ENCODE measurements at places on chromosomes 11 and 22.

- no peak for DNase-seq
These were observed 41.0 kb downstream of the C11orf58 start for GRCh38 chr11:16779436-16779835.

DNA sequence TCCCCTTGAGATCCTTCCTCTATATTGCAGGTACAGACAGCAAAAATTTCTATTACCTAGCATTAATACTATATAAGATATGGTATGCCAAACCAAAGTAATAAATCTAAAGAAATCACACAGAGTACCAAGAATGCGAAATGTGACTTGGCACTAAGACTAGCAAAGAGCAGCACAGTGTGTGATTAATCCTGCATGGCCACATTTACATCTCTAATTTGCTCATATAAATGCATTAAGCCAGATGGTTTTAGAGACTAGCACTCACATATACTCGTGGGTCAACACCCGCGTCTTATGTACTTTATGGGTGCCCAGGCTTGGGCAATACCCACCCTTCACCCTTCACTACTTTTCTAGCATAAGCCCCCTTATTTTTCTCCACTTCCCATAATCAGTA lies 213.2 kb downstream of the TTC28 start:
- no peak for DNase-seq

- DNase-seq = peak; percentile 87
These were observed 15.5 kb upstream of the NNMT start for GRCh38 chr11:114280696-114281095.

DNA sequence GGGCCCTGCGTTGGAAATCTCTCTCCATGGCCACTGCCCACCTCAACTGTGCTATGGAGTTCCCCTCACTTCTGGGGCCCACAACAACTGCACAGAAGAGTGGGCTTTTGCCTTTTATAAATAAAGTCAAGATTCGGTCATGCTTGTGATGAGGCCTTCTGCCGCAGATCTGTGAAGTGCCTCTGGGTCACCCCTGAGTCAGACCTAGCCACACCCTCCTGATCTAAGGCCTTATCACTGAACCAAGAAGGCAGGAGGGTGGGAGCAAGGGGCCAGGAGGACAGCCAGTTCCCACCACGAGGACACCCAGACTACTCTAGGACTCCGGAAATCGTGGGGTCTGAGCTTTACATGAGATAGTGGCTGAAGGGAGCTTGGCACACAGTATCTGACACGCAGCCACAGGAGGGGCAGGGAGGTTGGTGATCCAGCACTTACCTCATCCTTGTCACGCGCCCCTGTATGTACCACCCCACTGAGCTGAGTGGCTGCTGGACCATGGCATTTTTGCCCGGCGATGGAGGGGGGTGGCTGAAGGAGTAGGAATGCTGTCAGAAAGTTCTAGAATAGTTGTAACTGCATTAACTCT lies 115.7 kb downstream of the ABTB2 start:
- no peak for DNase-seq

GRCh38 chr11:69444381-69445130 lies 36.9 kb upstream of the LINC01488 start:
- peak; percentile 78 for DNase-seq

DNA sequence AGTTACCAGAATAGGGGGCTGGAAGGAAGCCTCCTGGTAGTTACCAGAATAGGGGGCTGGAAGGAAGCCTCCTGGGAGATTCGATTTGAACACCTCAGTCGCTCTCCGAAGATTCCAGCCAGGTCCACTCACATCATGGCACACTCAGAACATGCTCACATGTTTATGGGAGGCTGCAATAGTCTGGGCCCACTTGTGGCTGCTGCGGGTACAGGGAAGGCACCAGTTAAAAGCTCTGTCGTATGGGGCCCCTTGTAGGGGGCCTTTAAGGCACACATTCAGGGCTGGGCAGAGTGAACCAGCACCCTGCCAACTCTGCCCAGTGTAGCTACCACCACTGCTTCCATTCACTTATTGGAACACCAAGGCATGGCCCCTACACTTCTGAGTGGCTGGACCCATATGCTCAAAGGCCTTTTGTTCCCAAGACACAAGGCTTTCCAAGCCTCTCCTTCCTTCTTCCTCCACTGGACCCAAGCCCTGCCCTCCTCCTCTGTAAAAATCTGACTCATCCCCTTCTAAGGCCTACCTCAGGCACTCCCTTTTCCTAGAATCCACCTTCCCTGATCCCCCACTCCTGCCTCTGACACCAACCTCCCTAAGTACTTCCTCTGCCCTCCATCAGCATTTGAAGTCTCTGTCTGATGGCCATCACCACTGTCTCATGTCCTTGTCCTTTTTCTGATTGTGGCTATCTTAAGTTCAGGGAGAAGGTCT lies 28.0 kb downstream of the USP35 start:
- no peak for DNase-seq

DNA sequence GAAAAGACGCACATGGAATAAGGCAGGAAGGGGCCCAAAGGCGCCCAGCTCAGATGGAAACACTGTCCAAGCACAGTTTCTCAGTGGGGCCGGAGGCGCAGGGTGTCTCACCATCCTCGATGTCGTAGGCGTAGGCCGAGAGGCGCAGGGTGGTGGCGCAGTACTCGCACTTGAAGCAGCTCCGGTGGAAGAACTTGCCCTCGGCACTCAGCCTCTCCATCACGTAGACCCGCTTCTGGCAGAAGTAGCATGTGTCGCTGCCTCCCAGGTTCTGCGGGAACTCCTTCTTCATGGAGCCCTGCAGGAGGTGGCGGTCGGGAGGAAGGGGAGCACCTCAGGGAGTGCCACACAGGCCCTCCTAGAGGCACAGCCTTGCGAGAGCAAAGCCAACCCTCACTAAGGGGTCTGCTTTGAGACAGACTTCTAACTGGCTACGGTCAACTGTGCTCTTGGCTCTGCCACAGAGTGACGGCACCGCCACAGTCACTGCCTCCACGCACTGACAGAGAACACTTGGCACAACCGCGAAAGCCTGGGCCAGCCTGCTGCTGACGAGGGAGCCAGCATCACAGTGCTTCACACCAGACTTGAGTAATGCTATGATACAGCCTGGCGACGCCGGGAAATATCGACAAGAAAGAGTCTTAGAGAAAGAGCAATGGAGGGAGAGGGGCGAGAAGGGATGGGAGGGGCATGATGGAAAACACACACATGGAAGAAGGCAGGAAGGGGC lies 97.6 kb upstream of the BID start:
- DNase-seq = no peak

DNA sequence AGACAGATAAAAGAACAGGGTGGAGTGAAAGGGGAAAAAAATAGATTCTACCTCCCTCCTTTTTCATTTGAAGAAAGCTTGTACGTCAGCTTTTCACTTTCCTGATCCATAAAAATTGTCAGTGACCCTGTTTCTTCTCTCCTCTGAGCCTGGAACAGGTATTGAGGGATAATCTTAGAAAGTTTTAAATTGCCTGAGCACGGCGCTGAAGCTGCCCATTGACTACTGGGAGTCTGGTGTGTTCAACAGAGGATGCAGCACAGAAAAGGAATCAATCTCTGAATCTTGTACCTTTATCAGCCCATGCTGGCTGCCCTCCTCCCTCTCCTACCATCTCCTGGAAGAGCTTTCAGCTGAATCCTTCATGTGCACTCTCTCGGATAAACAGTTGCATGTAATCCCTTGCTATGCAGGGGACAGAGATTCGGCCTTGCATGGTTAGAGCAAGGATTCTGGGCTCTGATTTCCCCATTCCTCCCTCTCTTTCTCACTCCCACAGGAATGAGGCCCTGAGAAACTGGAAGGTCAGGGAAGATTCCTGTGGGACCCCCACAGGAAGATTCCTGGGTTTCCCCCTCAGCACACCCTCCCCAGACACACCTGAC lies 162.4 kb upstream of the SYN3 start:
- DNase-seq = no peak

GRCh38 chr11:75849894-75850293 lies 34.9 kb downstream of the UVRAG start:
- DNase-seq = no peak

- DNase-seq = no peak
These were observed 15.2 kb upstream of the EHF start for GRCh38 chr11:34605481-34606325.

DNA sequence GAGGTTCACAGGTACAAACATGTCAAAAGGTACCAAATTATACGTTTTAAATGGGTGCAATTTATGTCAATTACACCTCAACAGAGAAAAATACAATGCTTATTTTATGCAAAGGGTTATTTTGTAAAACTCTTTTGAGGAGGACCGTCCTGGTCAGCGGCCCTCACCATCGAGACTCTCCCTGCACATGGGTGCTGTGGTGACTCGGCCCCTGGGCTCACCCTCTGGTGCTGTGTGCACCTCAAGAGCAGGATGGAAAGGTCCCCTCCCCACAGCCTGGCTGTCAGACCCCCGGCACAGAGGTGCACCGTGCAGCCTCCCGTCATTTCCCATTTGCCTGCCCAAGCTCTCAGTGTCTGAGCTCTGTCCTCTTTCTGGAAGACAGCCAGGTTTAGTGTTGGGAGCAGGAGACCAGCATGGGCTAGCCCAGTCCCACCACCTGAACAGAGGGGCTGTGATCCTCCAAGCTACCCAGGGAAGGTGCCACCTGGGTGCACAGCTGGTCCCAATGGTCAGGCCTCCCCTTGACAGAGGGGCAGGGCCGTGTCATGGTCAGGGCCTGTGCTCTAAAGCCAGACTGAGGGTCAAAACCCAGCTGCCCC lies 41.8 kb upstream of the PRODH start:
- no peak for DNase-seq

GRCh38 chr11:6576471-6577373 lies 26.7 kb downstream of the RRP8 start:
- peak; percentile 82 for DNase-seq

GRCh38 chr22:49812838-49813237 lies 14.8 kb downstream of the BRD1 start:
- no peak for DNase-seq

DNA sequence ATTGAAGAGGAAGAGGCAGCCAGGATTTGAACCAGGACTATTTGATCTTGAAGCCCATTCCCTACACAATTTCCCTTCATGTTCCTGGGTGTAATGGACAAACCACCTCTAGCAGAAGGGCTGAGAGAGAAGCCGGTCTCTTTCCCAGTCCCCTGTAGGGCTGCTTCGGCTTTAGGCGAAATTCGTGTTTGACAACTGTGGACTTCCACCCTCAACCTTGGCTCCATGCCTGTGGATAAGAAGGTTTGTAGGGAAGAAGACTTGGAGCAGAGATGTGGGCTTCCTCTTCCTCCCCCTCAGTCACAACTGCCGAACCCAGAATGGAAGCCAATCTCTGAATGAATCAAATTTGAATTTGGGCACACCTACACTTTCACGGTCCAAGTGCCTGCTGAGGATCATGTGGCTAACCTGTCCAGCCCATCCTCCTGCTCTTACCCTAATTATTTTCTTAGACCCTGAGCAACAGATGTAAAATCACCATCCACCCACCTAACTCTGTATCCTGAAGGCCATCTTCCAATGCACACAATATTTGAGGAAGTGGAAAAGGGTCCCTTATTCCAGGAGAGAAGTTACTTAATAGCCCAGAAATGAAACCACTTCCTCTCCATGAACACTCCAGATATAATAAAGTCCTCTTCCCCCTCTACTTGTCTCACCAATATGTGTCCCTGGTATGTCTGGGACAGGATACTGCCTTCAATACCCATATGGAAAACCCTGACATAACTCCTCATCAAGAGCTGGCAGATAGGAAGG lies 10.1 kb upstream of the SCN2B start:
- no peak for DNase-seq

- no peak for DNase-seq
These were observed 6.3 kb downstream of the BEST1 start for GRCh38 chr11:61956191-61957020.

GRCh38 chr11:85602526-85603213 lies 24.5 kb downstream of the DLG2 start:
- no peak for DNase-seq

- DNase-seq = no peak
These were observed 312.6 kb downstream of the C11orf87 start for GRCh38 chr11:109734566-109734965.

DNA sequence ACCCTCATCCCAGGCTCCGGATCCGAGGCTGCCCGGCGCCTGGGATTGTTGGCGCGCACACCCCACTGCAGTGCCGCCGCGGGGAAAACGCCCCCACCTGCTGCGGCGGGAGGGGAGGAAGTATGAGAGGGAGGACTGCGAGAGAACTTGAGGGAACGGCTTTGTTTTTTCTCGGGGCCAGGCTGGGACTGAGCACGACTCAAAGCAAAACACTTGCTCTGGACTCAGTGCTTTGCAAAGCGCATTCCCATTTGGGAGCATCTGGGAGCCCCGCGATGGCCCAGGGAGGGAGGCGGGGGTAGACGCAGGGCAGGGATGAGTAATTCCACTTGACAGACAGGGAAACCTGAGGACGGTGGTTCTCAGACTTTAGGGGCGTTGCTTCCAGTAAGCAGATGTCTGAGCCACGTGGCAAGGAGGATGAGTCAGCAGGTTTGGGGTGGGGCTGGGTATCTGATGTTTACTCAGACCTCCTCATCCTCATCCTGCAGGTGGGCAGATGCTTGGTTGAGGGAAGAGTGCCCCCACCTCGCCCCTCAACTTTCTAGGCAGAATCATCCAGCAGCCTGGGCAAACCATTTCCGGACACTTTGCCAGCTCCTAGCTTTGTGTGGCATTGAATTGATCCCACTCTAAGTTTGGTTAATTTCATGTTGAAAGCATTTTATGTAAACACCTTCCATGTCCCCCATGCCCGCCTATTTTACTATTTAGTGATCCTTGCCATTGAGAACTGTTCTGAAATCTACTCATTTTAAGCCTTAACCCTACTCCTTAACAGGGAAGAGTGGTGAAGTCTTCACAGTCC lies 1.5 kb downstream of the MIAT start:
- DNase-seq = peak; percentile 89

DNA sequence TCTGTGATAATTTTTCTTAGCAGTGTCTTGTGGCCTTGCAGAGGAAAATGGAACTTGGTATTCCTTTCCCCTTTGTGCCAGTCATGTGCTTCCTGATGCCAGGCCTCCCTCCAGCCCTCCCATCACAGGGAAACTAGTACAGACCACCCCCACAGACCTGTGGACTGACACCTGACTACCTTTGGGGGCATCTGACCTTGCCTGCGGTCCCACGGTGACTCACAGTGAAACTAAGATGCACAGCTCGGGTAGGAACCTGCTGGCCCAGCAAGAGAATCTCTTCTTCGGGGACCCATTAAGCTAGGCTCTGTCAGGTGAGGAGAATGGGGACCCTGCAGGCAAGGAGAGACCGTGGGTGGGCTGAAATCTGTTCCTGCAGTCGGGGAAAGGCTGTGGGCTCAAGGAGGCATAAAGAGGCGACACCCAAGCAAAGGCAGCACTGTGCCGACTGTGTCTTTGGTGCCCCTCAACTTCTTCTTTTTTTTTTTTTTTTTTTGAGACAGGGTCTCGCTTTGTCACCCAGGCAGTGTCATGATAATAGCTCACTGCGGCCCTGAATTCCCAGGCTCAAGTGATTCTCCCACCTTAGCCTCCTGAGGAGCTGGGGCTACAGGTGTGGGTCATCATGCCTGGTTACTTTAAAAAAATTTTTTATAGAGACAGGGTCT lies 20.8 kb upstream of the PEX26 start:
- no peak for DNase-seq

DNA sequence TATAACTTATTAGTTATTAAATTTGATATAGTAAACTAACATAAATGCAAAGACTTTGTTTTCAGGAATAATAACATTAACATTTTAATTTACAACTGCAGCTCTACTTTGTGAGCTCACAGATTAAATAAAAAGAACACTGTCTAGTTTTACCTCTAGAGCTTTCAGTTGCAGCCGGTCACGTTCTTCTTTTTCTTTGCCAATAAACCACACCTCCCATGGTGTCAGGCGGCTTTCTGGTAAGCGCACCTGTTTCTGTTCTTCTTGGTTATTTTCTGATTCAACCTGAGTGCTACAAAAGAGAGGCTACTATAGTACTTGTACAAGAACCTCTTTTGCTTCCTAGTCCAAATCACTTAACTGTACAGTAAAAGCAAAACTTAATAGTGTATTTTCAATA lies 5.8 kb downstream of the CCDC34 start:
- no peak for DNase-seq

Data from astrocyte of the spinal cord (primary cell).